ENCODE measurements at places on chromosomes 2 and 18.
A peak's percentile ranks its signal among the peaks of the same experiment; 100 is the strongest.

- DNase-seq, result no peak
Measured at GRCh38 chr2:141941210-141941714, 189.6 kb downstream of the LRP1B start.

DNA sequence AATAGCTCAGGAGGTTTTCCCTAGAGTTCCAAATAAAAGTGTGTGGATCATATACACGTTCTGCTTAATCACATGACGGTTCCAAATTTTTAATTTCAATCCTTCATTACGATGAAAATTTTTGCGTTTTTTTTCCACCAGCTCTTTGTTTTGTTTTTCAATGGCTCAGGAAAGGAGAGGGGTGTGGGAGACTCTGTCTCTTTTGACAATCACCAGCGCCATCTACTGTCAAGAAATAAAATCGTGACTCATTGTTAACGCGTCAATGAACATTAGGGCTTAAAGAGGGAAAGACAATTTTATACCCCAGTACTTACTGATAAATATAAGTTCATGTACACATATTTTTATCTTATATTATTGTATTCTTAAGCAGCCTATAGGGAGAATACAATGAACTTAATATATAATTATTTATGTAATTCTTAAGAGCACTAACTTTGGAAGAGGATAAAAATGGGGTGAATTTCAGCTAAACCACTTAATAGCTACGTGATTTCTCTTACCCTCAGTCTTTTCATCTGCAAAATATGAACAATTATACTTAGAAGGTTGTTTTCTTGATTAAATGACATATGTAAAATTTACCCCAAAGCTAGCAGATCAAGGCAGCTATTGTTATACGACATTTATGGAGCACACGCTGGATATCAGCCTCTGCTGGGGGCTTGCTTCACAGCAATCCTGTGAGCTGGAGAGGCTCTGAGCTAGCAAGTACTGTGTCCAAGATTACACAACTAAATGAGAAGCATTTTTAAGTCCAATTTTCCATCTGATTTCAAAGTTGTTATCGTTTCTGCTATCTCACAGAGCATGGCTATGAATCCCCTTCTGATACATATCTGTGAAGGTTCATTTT is 47.4 kb upstream of the RMDN2 start:
- DNase-seq, result peak; percentile 69

DNA sequence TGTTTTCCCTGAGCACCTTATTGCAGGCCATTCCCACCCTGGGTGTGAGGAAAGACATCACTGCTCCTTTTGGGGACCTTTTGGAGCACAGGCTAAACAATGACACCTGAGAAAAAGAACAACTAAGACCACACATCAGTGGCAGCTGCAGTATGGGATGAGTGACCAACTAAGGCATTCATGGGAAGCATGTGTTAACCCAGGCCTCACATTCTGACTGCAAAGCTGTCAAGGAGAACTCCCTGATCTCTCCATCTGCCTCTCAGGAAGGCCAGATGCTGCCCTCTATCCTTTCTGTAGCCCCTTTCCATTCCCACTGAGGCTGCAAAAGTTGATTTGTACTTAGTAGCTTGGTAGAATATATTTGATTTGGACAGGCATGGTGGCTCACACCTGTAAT is 277.7 kb upstream of the FBXO11 start:
- DNase-seq, result no peak

GRCh38 chr2:74849228-74849892 is 15.4 kb downstream of the HK2 start:
- DNase-seq, result no peak
